ENCODE measurements at places on chromosomes 12 and 14. TPM values are rescaled to one million over a fixed set of nuclear protein-coding genes. Genes with fewer than 3 reads are reported as not detected.
A peak's percentile ranks its signal among the peaks of the same experiment; 100 is the strongest.

HCAR1 gene
- 0.34 TPM for total RNA-seq

- no peak for DNase-seq
- H3K27ac ChIP-seq = no peak overlapping the region
- H3K4me3 ChIP-seq = no peak overlapping the region
- H3K36me3 ChIP-seq = no peaks in the 10 kb centered on the region
- peaks cover 7% of the 10 kb centered on the region for H3K27me3 ChIP-seq
- no peaks in the 10 kb centered on the region for H3K4me1 ChIP-seq
Observed at GRCh38 chr12:107207931-107208525, 114.7 kb upstream of the CRY1 start.

GRCh38 chr12:122250536-122250935, 15.8 kb downstream of the VPS33A start:
- no peaks in the 10 kb centered on the region for H3K4me1 ChIP-seq
- no peak overlapping the region for H3K4me3 ChIP-seq
- H3K36me3 ChIP-seq = no peaks in the 10 kb centered on the region
- no peak overlapping the region for H3K27ac ChIP-seq
- DNase-seq = no peak
- no peaks in the 10 kb centered on the region for H3K27me3 ChIP-seq

GRCh38 chr12:28258998-28259397, 68.7 kb downstream of the CCDC91 start:
- H3K27ac ChIP-seq = no peak overlapping the region
- peaks cover 5% of the 10 kb centered on the region for H3K4me1 ChIP-seq
- H3K27me3 ChIP-seq = no peaks in the 10 kb centered on the region
- H3K36me3 ChIP-seq = peaks cover 3% of the 10 kb centered on the region
- H3K4me3 ChIP-seq = no peak overlapping the region
- DNase-seq = no peak

GRCh38 chr14:105908481-105908911, 382.1 kb downstream of the TMEM121 start:
- no peaks in the 10 kb centered on the region for H3K36me3 ChIP-seq
- no peaks in the 10 kb centered on the region for H3K27me3 ChIP-seq
- no peak overlapping the region for H3K27ac ChIP-seq
- DNase-seq = no peak

GRCh38 chr14:78605897-78606500, 435.8 kb downstream of the NRXN3 start:
- peaks cover 6% of the 10 kb centered on the region for H3K4me1 ChIP-seq
- peaks cover 14% of the 10 kb centered on the region for H3K27me3 ChIP-seq
- H3K27ac ChIP-seq = no peak overlapping the region
- H3K4me3 ChIP-seq = no peak overlapping the region
- H3K36me3 ChIP-seq = no peaks in the 10 kb centered on the region

DNA sequence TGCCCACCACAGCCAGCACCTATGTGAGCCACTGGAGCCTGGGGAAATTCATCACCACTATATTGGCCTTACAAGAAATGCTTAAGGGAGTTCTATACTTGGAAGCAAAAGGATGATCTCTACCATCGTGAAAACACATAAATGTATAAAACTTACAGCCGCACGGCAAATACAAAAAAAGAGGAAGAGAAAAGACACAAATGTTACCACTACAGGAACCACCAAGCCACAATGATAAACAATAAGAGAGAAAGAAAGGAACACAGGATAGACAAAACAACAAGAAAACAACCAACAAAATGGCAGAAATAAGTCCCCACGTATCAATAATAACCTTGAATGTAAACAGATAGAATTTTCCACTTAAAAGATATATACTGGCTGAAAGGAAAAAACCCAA, 267.5 kb downstream of the TMEM121 start:
- no peak for DNase-seq
- no peaks in the 10 kb centered on the region for H3K36me3 ChIP-seq
- H3K27ac ChIP-seq = no peak overlapping the region
- H3K27me3 ChIP-seq = peaks cover 35% of the 10 kb centered on the region

- H3K27ac ChIP-seq = no peak overlapping the region
- no peak for DNase-seq
- H3K4me1 ChIP-seq = peaks cover 17% of the 10 kb centered on the region
- H3K36me3 ChIP-seq = no peaks in the 10 kb centered on the region
Observed at GRCh38 chr14:104804481-104805325, 3.8 kb downstream of the ZBTB42 start.

- no peak for DNase-seq
- H3K4me3 ChIP-seq = no peak overlapping the region
- H3K27ac ChIP-seq = no peak overlapping the region
- H3K36me3 ChIP-seq = no peaks in the 10 kb centered on the region
Observed at GRCh38 chr14:83905157-83905556, 1624.8 kb upstream of the FLRT2 start.

DNA sequence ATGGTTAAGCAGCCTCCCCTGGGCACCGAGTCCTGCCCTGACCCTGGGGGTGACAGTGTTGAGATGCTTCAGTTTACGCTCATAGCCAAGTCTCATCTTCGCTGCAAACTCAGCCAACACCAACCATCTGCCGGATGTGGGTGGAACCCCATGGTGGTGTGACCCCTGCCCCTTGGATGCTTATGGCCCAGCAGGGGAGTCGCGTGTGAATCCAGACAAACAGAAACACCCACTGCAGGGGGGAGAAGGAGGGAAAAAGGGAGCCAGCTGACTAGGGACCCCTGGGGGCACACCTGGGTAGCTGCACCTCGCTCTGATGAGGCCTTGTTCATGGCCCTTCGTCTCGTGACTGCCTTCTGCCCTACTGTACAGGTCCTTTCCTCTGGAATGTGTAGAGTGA, 23.8 kb downstream of the AACS start:
- no peaks in the 10 kb centered on the region for H3K27me3 ChIP-seq
- no peak for DNase-seq
- H3K4me3 ChIP-seq = no peak overlapping the region
- no peaks in the 10 kb centered on the region for H3K4me1 ChIP-seq
- H3K27ac ChIP-seq = no peak overlapping the region
- peaks cover 2% of the 10 kb centered on the region for H3K36me3 ChIP-seq

DNA sequence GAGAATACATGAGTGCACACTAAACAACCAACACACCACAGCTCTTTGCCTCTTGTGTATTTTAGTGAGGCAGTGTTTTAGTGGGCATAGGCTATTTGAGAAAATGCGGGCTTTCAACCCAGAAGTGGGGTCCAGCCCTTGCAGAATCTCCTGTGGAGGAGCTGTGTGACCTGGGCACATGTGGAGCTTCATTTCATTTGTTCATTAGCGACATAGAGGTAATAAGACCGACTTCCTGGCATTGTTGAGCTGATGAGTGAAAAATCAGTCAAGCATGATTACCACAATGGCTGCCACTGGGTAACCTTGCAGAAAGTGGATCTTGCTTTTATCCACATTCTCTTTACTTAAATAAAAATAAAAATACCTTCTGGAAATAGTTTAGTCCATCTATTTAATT, 923.5 kb downstream of the BCL11B start:
- no peak overlapping the region for H3K4me3 ChIP-seq
- H3K27me3 ChIP-seq = no peaks in the 10 kb centered on the region
- H3K27ac ChIP-seq = no peak overlapping the region
- H3K36me3 ChIP-seq = no peaks in the 10 kb centered on the region
- no peak for DNase-seq

DNA sequence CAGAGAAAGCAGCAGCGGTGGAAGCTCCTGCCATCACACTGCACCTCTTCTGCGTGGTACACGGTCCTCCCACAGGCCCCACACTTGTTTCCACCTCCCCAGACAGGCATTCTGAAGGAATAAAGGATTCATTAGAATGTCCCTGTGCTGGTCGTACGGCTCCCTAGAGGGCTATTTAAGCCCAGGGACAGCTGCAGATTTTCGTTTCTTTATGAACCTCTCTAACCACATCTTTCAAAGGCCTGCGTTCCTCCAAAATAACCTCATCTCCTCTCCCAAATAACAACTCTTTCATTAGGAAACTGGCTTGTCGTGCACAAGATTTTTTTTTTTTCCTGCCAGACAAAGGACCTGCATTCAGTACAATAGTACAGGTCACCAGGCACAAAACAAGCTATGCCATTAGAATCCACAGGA, 12.7 kb downstream of the CSRP2 start:
- no peak overlapping the region for H3K27ac ChIP-seq
- H3K36me3 ChIP-seq = no peaks in the 10 kb centered on the region
- H3K4me3 ChIP-seq = no peak overlapping the region
- no peak for DNase-seq
- H3K4me1 ChIP-seq = no peaks in the 10 kb centered on the region

DNA sequence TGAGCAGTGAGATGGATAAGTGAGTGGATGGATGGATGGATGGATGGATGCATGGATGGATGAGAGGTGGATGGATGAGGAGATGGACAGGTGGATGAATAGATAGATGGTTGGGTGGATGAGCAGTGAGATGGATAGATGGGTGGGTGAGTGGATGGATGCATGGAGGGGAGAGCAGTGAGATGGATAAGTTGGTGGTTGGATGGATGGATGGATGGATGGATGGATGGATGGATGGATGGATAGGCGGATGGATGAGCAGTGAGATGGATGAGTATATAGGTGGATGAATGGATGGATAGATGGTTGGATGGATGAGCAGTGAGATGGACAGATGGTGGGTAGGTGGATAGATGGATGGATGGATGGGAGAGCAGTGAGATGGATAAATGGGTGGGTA, 30.6 kb downstream of the LRRC74A start:
- no peaks in the 10 kb centered on the region for H3K36me3 ChIP-seq
- no peaks in the 10 kb centered on the region for H3K4me1 ChIP-seq
- peaks cover 14% of the 10 kb centered on the region for H3K27me3 ChIP-seq
- H3K27ac ChIP-seq = no peak overlapping the region

PLXNC1 gene
- 11.3 TPM for total RNA-seq

TBC1D30 gene
- 0.94 TPM for total RNA-seq

- H3K27ac ChIP-seq = no peak overlapping the region
- no peak for DNase-seq
- no peak overlapping the region for H3K4me3 ChIP-seq
- H3K36me3 ChIP-seq = peaks cover 6% of the 10 kb centered on the region
- no peaks in the 10 kb centered on the region for H3K27me3 ChIP-seq
Observed at GRCh38 chr12:92444763-92445162, 258.0 kb upstream of the PLEKHG7 start.

DNA sequence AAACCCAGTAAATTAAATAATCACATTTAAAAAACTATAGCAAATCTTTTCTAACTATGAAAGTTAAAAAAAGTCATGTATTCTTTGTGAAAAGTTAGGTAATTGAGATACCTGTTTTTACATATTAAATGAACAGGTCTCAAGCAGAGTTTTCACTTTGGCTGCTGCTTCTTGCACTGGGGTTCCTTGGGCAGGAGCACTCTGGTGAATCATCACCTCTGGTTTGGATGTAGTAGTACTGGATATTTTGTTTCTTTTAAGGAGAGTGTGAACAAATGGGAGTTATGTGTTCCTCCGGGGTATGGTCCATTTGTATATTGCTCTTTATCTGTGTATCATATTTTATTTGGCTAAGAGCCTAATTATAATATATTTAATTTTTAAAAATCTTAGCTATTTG, 82.7 kb downstream of the FUT8 start:
- no peak overlapping the region for H3K27ac ChIP-seq
- no peak for DNase-seq
- no peaks in the 10 kb centered on the region for H3K27me3 ChIP-seq
- peaks cover 7% of the 10 kb centered on the region for H3K36me3 ChIP-seq
- peaks cover 18% of the 10 kb centered on the region for H3K4me1 ChIP-seq

- no peak for DNase-seq
- H3K27me3 ChIP-seq = no peaks in the 10 kb centered on the region
- H3K27ac ChIP-seq = no peak overlapping the region
- H3K4me3 ChIP-seq = no peak overlapping the region
Observed at GRCh38 chr12:15644700-15645099, 144.5 kb downstream of the EPS8 start.

LRRC43 gene
- total RNA-seq = 0.74 TPM

- H3K36me3 ChIP-seq = peaks cover 15% of the 10 kb centered on the region
- DNase-seq = no peak
- H3K4me1 ChIP-seq = peaks cover 36% of the 10 kb centered on the region
- H3K27ac ChIP-seq = no peak overlapping the region
- H3K4me3 ChIP-seq = no peak overlapping the region
- no peaks in the 10 kb centered on the region for H3K27me3 ChIP-seq
Observed at GRCh38 chr12:46432325-46432724, 59.8 kb upstream of the SLC38A2 start.

- no peaks in the 10 kb centered on the region for H3K4me1 ChIP-seq
- H3K36me3 ChIP-seq = no peaks in the 10 kb centered on the region
- no peak overlapping the region for H3K27ac ChIP-seq
- no peak for DNase-seq
- H3K4me3 ChIP-seq = no peak overlapping the region
Observed at GRCh38 chr14:36171607-36172006, 4.9 kb downstream of the PTCSC3 start.

GRCh38 chr12:103807561-103808238, 33.3 kb downstream of the NT5DC3 start:
- DNase-seq = no peak
- peaks cover 8% of the 10 kb centered on the region for H3K36me3 ChIP-seq
- H3K27ac ChIP-seq = no peak overlapping the region
- no peak overlapping the region for H3K4me3 ChIP-seq

GRCh38 chr12:53391724-53392123, 11.7 kb downstream of the SP1 start:
- H3K27ac ChIP-seq = no peak overlapping the region
- no peak overlapping the region for H3K4me3 ChIP-seq
- DNase-seq = no peak
- H3K4me1 ChIP-seq = peaks cover 50% of the 10 kb centered on the region
- H3K36me3 ChIP-seq = peaks cover 22% of the 10 kb centered on the region

- H3K4me3 ChIP-seq = peak overlapping the region; percentile 71
- H3K27ac ChIP-seq = no peak overlapping the region
- peaks cover 10% of the 10 kb centered on the region for H3K4me1 ChIP-seq
Observed at GRCh38 chr12:57864442-57865083, 18.0 kb upstream of the CTDSP2 start.

- peaks cover 12% of the 10 kb centered on the region for H3K4me1 ChIP-seq
- H3K36me3 ChIP-seq = peaks cover 8% of the 10 kb centered on the region
- peak overlapping the region; percentile 46 for H3K27ac ChIP-seq
- DNase-seq = no peak
Observed at GRCh38 chr12:96025518-96025917, 9.9 kb downstream of the LTA4H start.

GRCh38 chr12:12608557-12608957, 3.1 kb upstream of the CREBL2 start:
- peaks cover 63% of the 10 kb centered on the region for H3K4me1 ChIP-seq
- DNase-seq = peak; percentile 43
- peaks cover 8% of the 10 kb centered on the region for H3K36me3 ChIP-seq
- H3K27me3 ChIP-seq = no peaks in the 10 kb centered on the region
- H3K27ac ChIP-seq = no peak overlapping the region
- H3K4me3 ChIP-seq = peak overlapping the region; percentile 11

DNA sequence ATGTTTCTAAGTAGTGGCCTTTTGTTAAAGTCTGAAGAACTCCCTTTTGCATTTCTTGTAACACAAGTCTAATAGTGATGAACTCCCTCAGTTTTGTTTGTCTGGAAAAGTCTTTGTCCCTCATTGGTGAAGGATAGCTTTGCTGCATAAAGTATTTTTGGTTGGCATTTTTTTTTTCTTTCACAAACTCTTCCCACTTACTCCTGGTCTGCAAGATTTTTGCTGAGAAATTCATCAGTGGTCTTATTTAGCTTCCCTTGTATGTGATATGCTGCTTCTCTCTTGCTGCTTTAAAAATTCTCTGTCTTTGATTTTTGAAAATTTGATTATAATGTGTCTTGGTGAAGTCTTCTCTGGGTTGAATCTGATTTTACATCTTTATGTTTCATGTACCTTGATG, 22.7 kb downstream of the TRMT5 start:
- DNase-seq = no peak
- peaks cover 16% of the 10 kb centered on the region for H3K4me1 ChIP-seq
- H3K4me3 ChIP-seq = peak overlapping the region; percentile 23
- H3K27me3 ChIP-seq = no peaks in the 10 kb centered on the region
- H3K36me3 ChIP-seq = peaks cover 50% of the 10 kb centered on the region

FGF6 gene
- not detected for total RNA-seq

Measured in activated T-cell treated with anti-CD3 and anti-CD28 coated beads, Interleukin-2, amount 50 U/mL, for 72 hours (primary cell).